Mesothelial cell of epicardium (in vitro differentiated cells): ENCODE measurements at places on chromosomes 1 and 21.

GRCh38 chr1:167092653-167093052 is 1.2 kb upstream of the STYXL2 start:
- no peak for DNase-seq

GRCh38 chr21:28805885-28806284 is 186.8 kb downstream of the LTN1 start:
- no peak for DNase-seq

DNA sequence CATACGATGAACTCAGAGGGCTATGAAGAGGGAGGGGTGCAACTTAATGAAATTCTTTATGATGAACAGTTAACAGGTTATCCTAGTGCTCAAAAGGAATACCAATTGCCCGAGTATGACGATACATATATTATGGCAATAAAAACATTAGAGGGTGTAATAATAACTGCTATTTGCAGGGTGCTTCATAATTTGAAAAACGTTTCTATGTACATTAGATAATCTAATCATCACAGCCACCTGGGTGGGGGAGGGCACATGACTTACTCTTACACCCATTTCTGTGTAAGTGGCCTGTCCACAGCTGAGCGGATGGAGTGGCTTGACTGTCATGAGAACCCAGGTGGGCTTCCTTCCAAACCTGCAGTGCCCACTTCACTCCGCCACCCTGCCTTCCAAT is 46.3 kb downstream of the TIAM1 start:
- DNase-seq: no peak

DNA sequence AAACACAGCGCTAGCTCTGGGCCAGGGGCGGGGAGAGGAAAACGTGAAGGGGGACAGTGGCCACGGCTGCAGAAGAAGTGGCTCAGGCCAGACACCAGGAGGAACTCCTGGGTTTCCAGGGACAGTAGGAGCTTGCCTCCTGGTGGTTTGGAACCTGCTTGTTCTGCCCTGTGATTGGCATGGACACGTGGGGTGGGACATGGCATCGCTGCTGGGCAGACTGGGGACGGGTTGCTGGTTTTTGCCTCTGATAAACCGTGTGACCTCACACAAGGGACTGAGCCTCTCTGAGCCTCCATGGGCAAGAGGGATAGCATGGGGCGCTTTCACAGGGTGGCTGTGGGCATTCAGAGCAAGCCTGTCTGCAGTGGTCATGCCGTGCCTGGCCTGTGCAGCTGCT is 7.5 kb upstream of the PLCH2 start:
- DNase-seq: no peak

GRCh38 chr1:153513666-153514065 is 22.1 kb downstream of the S100A6 start:
- no peak for DNase-seq

- no peak for DNase-seq
Measured at GRCh38 chr1:228311091-228311490, 95.5 kb downstream of the TRIM11 start.

- DNase-seq: no peak
Measured at GRCh38 chr21:36408568-36408967, 23.4 kb downstream of the CHAF1B start.

DNA sequence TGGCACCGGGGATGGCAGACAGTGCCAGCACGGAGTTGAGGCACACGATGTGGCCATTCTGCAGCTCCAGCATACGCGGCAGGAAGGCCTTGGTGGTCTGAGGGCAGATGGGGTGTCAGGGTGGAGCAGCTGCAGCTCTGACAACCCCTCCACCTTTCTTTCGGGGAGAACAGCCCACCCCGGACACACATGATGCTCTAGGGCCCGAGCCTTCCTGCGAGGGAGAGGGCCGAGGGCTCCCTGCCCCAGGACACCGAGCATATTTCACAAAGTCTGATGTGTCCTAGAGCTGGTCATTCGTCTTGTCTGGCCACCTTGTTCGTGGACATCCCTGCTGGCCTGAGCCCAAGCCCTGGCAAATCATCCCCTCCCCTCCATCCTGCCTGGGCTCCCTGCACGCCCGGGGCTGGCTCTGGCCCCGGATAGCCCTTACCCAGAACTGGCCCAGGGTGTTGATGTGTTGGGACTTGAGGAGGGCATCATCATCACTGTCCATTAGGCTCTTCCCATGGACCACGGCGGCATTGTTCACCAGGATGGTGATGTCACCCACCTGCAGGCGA is 39.1 kb downstream of the DHRS3 start:
- no peak for DNase-seq

GRCh38 chr21:28159396-28159795 is 833.3 kb downstream of the LTN1 start:
- no peak for DNase-seq

- DNase-seq: no peak
Measured at GRCh38 chr1:161885003-161885402, 118.9 kb downstream of the ATF6 start.

GRCh38 chr1:55131801-55132200 is 83.4 kb downstream of the USP24 start:
- DNase-seq: no peak

- DNase-seq: no peak
Measured at GRCh38 chr1:193306430-193306829, 120.0 kb upstream of the B3GALT2 start.

- DNase-seq: no peak
Measured at GRCh38 chr1:248818505-248819374, 7.0 kb downstream of the SH3BP5L start.

GRCh38 chr1:207004931-207005830 is 27.4 kb downstream of the C1orf116 start:
- DNase-seq: no peak

DNA sequence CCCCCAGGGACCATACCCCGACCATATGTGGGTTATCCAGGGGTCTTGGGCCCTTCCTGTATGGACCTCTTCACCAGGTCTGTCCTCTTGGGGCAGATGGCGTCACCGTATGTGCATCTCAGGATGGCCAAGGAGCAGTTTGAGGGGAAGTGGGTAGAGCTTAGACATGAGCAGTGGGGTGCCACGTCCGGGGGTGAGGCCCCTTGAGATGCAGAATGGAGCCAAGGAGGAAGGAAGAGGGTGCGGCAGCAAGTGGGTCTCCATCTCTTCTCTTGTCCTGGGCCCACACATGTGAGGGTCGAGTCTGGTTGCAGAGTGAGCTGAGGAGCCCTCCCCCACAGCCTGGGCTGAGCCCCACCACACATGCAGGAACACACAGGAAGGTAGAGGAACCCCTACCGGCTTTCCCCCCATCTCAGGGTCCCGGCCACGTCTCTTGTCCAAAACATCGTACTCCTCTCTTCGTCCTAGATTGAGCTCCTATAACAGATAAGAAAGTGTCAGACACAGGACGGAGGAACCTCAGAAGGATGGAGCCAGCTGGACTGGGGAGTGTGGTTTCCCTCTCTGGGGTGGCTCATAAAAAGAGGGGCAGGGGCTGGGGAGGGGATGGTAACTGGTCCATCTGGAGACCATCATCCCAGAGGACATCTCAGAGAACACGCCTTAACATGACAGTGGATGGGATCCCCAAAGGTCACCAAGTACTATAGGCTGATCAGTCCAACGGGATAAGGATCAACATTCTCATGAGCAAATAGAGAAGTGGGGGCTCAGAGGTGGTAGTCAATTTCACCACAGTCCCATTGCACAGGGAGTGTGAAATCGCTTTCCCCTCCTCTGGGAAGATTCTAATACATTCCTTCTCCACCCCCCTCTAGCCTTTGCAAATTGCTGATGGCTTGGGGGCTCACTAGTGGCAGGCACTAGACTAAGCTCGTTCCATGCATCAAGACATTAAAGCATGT is 79.9 kb downstream of the CD247 start:
- no peak for DNase-seq

GRCh38 chr1:214420341-214420740 is 131.1 kb downstream of the PTPN14 start:
- DNase-seq: no peak

DNA sequence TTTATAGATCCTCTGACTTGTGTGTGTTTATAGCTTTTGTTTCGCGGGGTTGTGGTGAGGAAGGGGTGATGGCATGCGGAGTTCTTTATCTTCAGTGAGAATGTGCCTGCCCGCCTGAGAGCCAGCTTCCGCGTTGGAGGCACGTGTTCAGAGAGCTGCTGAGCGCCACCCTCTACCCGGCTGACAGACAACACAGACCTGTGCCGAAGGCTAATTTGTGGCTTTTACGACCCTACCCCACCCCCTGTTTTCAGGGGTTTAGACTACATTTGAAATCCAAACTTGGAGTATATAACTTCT is 14.4 kb upstream of the CD101 start:
- DNase-seq: no peak

- DNase-seq: no peak
Measured at GRCh38 chr21:42565206-42565810, 51.7 kb downstream of the SLC37A1 start.

GRCh38 chr1:115182012-115182715 is 92.9 kb upstream of the TSPAN2 start:
- DNase-seq: no peak

DNA sequence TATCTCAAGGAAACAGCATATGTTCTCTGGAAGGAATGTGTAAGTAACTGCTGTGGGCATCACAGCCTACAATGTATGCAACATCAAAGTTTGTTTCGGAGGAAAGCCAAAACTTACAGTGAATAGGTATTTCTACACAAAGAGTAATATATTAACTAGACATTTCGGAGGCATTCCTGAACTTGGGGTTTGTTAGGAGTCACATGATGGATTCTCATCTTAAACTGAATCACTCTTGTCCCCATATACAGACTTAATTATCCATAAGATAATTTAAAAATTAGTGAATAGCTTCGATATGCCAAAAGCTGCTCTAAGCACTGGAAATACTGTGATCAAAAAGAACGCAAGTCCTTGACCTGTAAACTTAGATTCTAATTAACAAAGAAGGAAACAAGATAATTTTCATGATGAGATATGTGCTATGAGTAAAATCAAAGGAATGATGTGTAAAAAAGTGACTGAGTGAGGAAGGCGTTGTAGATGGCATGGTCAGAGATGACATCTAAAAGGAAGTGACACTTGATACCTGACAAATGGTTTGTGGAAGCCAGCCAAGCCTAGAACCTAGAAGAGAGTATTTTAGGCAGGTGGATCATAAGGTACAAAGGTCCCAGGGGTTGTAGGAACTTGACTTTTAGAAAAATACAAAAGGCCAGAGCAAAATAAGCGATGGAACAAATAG is 273.1 kb downstream of the MRPL39 start:
- no peak for DNase-seq

DNA sequence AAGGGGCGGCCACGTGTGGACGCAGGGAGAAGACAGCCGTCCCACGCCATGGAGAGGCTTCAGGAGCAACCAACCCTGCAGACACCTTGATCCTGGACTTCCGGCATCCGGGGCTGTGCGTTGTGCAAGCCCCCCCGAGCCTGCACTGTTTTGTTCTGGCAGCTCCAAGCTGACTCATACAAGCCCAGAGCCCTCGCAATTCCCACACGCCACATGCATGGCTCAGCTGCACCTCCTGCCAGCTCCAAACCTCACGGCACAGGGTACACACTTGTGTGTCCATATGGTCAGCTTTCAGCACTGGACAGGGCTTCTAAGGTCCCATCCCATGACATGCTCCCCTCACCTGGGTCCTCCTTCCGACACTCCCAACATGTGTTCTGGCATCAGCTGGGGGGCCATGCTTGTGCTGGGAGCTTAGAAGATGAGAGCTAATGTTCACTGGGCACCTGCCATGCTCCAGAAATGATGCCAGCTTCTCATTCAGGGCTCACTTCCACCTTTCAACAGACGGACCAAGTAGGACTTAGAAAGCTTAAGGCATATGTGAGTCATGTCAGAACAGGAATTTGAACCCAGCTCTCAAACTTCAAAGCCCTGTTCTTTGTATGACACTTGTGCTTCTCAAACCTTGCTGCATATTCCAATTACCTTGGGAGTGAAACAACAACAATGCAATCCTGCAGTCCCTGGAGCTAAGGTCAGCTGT is 137.3 kb downstream of the PGBD5 start:
- no peak for DNase-seq

DNA sequence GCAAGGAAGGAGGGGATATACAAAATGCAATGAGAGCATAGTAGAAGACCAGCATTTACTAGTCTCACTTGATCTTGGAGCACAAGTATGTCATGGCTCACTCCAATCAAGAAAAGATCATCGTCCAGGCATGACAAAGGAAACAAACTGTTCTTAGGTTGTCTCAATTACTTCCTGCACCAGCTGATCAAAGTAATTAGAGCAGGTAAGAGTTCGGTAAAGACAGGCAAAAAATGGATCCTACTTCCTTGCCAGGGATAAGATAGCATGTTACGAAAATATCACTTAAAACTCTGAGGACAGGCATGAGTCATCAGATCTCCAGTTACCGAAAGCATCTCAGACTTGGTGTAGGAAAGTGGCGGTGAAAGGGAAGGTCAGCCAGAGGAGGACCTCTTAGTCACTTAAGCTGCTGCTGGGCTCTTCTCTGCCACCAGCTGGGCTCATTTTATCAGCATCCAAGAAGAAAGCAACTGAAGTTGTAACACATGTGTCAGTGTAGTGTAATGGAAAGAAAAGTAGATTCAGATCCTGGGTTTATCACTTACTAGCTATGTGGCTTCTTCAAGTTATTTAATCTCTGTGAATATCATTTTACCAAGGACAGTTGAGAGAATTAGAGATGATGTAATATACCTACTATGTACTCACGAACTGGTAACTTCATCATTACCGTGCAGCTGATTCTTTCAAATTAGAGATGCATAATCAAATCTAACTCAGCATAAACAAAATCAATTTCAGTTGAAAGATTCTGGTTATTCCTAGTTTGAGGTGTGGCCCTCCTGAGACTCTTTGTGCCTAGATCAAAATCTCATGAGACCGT is 46.8 kb downstream of the XCL1 start:
- no peak for DNase-seq

DNA sequence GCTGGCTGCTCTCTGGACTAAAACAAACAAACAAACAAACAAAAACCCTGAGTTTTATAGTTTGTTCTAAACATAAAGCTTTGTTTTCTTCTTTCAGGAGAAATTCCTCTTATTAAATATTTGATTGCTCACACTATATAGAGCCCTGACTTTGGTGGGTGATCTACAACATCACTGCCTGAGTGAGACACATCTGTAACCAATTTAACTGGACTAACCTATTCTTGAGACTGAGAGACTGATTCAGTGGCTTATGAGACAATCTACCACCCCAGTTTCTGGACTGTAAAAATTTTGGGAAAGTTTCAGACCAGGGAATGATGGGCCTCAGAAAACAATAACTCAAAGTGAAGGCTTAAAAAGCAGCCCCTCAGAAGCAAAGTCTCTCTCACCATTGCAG is 537.0 kb downstream of the NEGR1 start:
- DNase-seq: no peak

GRCh38 chr1:211326528-211327345 is at the start of gene TRAF5:
TSS of gene TRAF5 (plus strand) at chr1:211326833. CDS start at chr1:211353240, 26,407 bp downstream.
- peak; percentile 48 for DNase-seq

- no peak for DNase-seq
Measured at GRCh38 chr1:67376381-67376780, 53.8 kb downstream of the SERBP1 start.

GRCh38 chr1:112247036-112247597 is 148.9 kb upstream of the CTTNBP2NL start:
- no peak for DNase-seq

- DNase-seq: no peak
Measured at GRCh38 chr1:53662951-53663350, 76.0 kb downstream of the GLIS1 start.

- DNase-seq: no peak
Measured at GRCh38 chr1:11535761-11536572, 57.0 kb downstream of the DISP3 start.

- peak; percentile 79 for DNase-seq
Measured at GRCh38 chr1:167555971-167556714, 2.6 kb upstream of the CREG1 start.

- DNase-seq: no peak
Measured at GRCh38 chr1:68198752-68199151, 33.6 kb downstream of the WLS start.
